ENCODE measurements at places on chromosomes 1 and 21.

GRCh38 chr1:88001460-88001859 lies 672.8 kb downstream of the LMO4 start:
- no peak for DNase-seq

DNA sequence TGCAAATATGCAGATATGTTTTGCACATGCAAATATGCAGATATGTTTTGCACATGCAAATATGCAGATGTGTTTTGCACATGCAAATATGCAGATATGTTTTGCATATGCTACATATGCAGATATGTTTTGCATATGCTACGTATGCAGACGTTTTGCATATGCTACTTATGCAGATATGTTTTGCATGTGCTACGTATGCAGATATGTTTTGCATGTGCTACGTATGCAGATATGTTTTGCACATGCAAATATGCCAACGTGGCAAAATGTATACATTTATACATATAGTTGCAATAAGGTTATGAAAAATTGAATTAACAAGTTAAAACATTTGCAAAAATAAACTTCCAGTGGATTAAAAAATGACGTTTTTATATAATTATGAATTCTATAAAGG lies 30.8 kb upstream of the TP53BP2 start:
- no peak for DNase-seq

DNA sequence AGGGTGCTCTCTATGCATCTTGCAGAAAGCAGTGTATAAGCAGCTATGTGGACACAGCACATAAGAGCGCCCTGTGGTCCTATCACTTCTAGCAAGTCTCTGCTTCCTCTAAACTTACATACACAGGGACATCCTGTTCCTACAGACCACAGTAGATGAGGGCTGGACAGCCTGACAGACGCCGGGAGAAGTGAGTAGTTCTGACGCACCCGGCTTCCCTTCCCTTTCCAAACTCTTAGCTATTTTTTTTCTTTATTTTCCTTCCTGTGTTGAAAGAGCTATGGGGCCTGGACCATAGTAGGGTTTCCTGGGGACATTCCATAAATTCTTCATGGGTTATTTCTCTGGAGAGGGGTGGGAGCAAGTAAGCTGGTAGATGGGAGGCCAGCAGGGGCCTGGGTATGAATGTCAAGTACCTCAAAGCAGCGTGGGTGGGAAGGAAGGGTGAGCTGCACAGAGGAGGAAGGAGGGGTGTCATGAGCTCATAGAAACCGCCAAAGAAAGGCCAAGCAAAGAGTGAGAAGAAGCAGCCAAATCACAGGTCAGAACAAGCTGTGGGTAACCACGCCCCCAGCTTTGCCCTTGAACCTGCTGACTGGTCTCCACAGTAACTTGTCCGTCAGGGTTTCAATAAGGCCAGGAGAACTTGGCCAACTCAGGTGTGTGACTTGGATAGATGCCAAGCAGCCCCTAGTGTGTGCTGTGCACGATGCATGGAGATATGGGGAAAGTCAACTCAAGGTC lies 36.6 kb downstream of the PLXNA2 start:
- DNase-seq = no peak

- DNase-seq = no peak
Measured at GRCh38 chr1:210232511-210233215, at the start of gene SERTAD4. Gene SERTAD4 (plus strand): TSS chr1:210232796. CDS start chr1:210237961, 5,165 bp downstream.

- DNase-seq = no peak
Measured at GRCh38 chr21:31351438-31351837, 7.4 kb upstream of the TIAM1 start.

- peak; percentile 71 for DNase-seq
Measured at GRCh38 chr1:179706339-179706941, 36.7 kb upstream of the FAM163A start.

- no peak for DNase-seq
Measured at GRCh38 chr1:25257196-25257595, 9.9 kb upstream of the RSRP1 start.

DNA sequence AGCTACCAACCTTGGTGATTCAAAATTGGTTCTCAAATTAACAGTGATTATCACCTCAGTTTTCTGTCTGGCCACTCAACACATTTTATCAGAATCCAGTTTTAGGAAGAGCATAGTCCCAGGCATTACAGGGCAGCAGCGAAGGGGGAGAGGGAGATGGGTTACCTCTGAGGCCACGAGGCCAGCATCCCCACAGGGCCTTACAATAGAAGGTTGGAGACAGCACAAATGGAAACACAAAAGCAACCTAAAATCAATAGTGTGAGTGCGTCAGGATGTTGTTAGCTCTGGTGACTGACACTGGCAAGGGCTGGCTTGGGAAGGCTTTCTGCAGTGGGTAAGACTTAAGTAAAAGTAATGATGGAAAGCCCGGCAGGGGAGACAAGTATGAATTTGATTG lies 79.5 kb downstream of the JAK1 start:
- DNase-seq = no peak

- DNase-seq = peak; percentile 81
Measured at GRCh38 chr21:46559291-46559983, 45.4 kb downstream of the S100B start.

- no peak for DNase-seq
Measured at GRCh38 chr1:159179906-159180305, 8.5 kb downstream of the CADM3 start.

DNA sequence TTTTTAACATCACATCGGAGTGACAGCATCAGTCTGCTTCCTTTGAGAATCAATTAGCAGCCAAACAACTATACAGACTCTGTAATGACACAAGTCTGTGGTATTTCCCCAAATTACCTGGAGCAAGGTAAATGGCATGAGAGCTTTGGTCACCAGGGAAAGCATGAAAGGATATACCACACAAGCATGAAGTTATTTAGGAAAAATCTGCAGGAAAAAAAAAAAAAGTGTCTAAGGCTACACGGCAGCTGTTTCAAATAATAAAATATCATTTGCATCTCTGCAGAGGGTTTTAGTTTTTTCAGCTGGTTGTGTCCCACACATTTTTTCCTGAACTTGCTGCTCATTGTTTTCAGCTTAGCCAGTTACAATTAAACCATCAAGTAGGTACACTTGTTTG lies 234.7 kb downstream of the TTLL7 start:
- no peak for DNase-seq

DNA sequence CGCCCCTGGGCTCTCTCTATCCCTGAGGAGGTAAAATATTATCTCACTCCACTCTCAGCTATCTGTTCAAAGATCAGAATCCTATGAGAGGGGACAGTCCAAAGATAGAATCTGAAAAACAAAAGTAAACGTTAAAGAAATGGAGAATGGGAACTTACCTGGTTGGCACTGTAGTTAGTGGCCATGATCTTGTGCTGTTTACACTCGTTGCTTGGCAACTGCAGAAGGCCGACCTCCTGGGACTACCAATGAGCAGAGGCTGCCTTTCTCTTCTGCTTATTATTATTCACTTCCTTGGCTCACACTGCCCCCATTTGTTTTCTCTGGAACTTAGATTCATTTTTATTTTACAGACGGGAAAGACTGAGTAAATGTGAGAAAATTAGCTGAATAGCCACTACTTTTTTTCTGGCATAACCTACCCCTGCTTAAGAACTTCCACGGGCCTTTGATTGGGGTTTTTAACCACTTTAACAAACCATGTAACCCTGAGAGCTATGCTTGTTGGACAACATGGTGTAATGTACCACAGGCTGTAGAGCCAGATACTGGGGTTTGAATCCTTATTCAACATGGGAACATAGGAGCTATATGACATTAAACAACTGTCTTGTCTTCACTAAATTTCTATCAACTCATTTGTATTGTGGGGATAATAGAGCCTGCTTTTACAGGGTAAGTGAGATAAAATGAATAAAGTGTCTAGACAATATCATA lies at the start of gene CFAP126:
CFAP126 (minus strand) TSS at position 193 of the 717 bp plus-strand sequence; CDS start at position 185, 8 bp downstream.
- peak; percentile 46 for DNase-seq

DNA sequence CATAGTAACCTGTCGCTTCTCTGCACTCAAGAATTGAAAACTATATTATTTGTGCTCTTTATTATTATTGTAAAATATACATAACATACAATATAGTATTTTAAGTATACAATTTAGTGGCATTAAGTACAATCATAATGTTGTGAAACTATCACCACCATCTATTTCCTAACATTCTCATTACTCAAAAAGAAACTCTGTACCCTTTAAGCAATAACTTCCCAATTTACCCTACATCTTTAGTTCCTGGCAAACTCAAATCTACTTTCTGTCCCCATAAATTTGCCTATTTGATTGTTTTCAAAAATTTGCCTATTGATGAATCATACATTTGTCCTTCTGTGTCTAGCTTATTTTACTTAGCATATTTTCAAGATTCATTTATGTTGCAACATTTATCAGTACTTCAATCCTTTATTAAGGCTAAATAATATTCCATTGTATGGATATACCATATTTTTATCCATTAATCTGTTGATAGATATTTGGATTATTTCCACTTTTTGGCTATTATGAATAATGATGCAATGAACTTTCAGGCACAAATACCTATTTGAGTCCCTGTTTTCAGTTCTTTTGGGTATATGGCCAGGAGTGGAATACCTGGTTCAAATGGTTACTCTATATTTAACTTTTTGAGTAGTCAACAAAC lies 99.6 kb upstream of the DMRTA2 start:
- DNase-seq = no peak

DNA sequence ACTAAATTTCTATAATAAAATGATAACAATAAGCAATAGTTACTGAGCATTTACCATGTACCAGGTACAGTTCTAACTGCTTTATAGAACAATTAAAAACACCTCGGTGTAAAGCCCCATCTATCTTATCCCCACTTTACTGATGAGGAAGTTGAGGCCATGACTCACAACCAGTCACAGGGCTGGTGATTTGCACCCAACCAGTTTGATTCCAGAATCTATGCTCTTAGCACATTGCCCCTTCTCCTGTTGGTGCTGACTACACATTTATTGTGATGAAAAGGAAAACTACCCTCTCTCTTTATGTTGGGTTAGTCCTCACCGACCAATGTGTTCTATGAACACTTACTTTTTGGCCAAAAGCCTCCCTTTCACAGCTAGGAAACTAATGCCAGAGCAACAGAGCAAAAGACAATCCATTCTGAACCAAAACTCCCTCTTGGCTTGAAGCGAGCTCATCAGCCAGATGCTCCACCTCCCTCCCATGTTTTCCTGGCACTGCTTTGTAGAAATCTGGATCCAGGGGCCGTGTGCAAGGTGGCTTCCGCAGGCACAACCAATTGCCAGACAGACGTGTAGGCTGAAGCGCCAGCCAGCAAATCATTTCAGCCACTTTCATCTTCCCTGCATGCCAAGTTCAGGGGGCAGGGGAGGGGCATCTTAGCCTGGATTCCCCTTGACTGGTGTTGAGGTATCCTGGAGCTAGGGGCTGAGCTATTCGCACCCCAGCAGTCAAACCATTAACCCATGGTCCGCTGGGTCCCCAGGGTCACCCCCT lies 32.0 kb upstream of the SLC30A1 start:
- no peak for DNase-seq

DNA sequence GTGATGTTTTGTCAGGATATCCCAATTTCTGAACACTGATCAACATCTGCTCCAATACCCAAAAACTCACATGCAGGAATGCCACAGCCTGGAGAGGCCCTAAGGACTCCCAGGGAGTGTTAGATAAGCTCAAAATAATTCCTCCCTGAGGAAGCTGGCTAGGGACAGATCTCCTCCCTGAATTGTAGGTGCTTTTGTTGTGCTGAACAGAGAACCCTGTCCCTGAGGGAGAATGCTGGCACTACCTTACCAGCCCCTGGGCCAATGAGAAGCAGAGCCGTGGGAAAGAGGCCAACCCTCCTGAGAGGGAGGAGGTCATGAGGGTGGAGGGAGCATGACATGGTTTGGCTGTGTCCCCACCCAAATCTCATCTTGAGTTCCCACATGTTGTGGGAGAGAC lies 73.6 kb upstream of the PTGFRN start:
- no peak for DNase-seq

DNA sequence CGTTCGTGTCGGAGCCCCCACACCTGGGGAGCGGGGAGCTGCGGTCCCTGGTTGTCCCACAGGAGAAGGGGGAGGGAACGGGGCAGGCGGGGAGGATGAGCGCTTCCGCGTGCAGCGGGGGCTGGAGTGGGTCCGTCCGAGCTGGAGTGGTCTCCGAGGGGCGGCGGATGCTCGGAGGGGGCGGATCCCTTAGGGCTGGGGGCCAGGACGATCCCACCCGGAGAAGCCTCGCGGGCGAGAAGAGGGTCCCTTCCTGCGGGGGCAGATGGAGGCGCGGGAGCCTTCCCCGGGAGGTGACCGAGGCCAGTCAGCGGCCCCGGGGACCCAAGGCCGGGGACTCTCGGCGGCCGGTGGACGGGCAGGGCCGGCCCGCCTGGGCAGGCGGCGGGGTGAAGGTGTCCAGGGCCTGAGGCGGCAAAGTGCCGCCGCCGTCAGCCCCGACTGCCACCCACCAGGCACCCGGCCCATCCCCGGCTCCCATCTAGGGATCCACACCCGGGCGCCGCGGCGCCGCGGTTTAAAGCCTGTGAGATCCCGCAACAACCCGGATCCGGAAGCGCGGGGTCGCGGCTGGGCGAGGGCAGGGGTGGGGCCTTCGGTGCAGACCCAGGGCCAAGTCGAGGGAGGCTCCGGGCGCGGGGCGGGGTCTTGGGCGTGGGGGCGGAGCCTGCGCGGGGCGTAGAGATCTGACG lies 5.3 kb upstream of the CCDC27 start:
- DNase-seq = peak; percentile 92

GRCh38 chr21:43861706-43862105 lies 3.3 kb upstream of the AGPAT3 start:
- no peak for DNase-seq

- DNase-seq = no peak
Measured at GRCh38 chr1:39084191-39084590, 58.0 kb downstream of the NDUFS5 start.

DNA sequence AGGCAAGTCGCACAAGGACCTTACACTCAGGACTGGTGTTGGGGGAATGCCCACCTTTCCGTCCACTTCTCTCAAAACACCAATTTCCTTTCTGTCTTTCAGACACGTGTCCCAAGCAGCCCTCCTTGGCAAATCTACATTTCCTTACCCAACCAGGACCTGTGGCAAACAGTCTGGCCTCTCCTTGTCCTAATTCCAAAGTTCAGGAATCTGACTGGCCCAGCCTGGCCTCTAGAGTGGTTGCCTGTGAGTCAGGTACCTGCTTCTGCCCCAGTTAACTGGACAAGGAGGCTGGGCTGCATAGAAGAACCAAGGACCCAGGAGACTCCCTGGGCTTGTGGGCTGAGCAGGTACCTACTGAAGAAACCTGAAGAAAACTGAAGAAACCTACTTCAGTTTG lies 34.3 kb upstream of the CITED4 start:
- no peak for DNase-seq

- no peak for DNase-seq
Measured at GRCh38 chr1:193054169-193054675, 4.9 kb downstream of the UCHL5 start.

DNA sequence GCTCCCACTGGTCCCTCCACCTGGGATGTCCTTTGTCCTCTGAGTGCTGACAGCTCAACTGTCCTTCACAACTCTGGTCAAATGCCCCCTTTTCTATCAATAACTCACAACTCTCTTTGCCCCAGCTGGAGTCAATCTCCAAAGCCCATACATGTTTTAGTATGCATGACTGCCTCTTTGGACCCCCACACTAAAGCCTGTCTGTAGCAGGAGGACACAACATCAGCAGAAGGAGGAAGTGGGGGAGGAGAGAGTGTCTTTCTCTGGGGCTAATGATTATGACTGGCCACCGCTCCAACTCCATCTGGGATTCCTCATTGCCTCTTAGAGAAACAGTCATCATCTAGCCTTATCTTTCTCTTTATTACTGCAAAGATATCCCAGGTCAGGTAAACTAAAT lies 186.6 kb upstream of the FGGY start:
- no peak for DNase-seq

All from activated CD4-positive, alpha-beta T cell treated with anti-CD3 and anti-CD28 coated beads for 48 hours (primary cell).